ENCODE measurements at places on chromosomes 4 and X.

GRCh38 chr4:13921805-13922204 lies 294.3 kb upstream of the BOD1L1 start:
- DNase-seq, result no peak

GRCh38 chr4:72679666-72680065 lies 110.6 kb upstream of the ADAMTS3 start:
- DNase-seq, result no peak

DNA sequence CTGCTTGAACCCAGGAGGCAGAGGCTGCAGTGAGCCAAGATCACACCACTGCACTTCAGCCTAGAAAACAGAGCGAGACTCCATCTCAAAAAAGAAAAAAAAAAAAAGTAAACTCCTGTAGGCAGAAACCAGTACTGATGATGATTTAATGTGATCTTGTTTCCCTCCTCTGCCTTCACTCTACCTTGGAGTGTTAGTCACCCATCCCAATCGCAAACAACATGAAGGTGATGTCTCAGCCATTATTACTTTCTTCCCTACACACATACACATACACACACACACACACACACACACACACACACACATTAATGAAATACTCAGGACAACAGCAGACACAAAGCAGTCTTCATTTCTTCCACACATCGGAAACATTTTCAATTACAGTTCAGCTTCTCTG lies 15.6 kb downstream of the XKRX start:
- DNase-seq, result no peak

GRCh38 chr4:128162434-128162833 lies 101.3 kb downstream of the LARP1B start:
- no peak for DNase-seq

- DNase-seq, result no peak
Observed at GRCh38 chr4:112318239-112319142, 21.3 kb downstream of the ALPK1 start.

Data from KBM-7 (cell line).